EH (cell line): ENCODE measurements at places on chromosomes 6 and 20.

- no peak for DNase-seq
These were observed 54.1 kb downstream of the TULP4 start for GRCh38 chr6:158366363-158366762.

- DNase-seq = no peak
These were observed 657.7 kb downstream of the PHF3 start for GRCh38 chr6:64293298-64293697.

- no peak for DNase-seq
These were observed 9.1 kb downstream of the PTGIS start for GRCh38 chr20:49558826-49559225.

DNA sequence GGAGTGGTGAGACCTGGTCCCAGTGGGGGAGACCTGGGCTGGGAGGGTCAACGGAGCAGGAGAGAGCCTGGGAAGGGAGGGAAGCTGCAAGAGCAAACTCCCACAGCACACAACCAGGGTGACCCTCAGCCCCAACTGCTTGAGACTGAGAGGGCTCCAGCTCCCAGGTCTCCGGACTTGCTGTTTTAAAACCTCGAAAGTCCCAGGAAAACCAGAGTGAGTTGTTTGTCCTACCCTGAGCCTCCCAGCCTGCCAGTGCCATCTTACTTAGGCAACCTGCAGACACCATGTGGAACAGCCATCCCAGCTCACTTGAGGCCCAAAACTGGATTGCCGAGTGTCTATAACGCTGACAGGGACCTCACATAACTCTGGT is 4.8 kb upstream of the NTSR1 start:
- DNase-seq = no peak

DNA sequence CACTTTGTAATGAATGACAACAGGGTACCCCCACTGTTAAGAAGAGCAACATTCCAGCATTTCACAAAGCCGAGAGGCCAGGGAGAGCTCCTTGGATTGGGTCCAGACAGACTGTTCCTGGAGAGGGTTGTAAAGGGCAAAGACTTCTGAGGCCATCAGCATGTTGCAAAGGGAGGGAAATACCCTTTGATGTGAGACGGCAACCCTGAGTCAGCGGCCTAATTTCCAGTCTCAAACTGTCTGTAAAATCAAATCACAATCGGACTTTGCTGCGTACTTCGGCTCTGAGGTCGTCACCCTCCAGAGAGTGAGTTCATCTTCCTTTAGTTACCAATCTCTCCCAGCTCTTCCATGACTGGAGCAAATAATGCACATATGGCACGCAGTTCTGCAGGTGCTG is 101.0 kb upstream of the DTNBP1 start:
- peak; percentile 21 for DNase-seq

DNA sequence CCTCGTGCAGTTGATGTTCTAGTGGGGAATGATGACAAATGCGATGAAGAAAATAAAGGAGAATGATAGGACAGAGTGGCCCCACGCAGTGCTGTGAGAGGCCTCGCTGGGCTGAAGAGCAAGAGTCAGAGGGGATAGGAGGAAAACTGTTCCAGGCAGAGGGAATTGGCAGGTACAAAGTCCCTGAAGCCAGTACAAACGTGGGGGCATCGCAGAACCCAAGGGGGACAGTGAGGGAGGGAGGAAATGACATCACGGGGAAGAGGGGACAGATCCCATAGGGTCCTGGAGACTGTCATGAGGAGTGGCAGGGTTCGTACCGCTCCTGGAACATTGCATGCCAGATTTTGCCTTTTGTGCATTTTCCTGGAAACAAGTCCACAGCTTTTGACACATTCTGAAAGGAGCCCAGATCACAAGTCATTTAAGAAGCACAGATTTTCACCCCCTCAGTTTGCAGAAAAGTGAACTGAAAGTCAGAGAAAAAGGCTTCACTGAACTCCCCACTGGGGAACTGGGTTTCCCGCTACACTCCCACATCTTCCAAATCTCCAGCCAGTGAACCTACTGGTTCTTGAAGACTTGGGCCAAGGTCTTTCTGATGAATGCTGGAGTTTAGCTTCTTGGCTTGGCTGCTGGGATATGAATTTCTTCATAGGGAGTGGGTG is 77.0 kb downstream of the SULF2 start:
- no peak for DNase-seq

DNA sequence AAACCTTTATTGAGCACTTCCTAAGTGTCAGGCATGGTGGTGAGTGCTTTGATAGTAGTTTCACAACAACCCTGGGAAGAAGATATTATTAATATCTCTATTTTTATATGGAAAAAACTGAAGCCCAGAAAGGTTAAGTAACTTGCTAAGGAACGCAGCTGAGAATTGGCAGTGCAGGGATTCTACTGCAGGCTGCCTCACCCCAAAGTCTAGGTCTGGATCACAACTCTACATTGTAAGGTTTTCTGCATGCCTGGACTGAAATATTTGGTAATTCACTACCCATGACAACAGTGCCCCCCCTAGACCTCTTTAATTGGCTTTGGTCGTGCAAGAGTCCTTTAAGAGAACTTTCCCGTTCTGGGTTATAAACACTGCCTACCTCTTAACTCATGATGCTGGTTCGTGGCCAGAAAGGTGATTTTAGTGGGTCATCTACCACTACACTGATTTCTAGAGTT is 67.1 kb upstream of the KCNQ5 start:
- peak; percentile 55 for DNase-seq

DNA sequence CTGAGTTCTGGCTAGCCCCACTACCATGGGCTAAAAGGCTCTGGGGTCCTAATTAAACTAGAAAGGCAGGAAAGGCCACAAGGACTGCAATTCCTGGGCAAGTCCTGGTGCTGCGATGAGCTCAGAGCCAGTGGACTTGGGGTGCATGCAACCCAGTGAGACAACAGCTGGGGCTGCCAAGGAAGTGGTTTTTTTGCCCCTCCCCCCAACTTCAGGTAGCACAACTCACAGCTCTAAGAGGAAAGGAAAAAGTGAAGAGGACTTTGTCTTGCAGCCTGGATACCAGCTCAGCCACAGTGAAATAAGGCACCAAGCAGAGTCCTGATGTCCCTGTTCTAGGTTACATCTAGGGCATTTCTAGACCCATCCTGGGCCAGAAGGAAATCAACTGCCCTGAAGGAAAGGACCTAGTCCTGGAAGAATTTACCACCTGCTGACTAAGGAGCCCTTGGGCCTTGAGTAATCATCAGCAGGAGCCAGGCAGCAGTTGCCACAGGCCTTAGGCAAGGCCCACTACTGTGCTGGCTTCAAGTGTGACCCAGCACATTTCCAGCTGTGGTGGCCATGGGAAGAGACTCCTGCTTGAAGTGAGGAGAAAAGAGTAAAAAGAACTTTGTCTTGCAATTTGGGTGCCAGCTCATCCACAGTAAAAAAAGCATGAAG is 358.4 kb downstream of the BTBD3 start:
- no peak for DNase-seq

DNA sequence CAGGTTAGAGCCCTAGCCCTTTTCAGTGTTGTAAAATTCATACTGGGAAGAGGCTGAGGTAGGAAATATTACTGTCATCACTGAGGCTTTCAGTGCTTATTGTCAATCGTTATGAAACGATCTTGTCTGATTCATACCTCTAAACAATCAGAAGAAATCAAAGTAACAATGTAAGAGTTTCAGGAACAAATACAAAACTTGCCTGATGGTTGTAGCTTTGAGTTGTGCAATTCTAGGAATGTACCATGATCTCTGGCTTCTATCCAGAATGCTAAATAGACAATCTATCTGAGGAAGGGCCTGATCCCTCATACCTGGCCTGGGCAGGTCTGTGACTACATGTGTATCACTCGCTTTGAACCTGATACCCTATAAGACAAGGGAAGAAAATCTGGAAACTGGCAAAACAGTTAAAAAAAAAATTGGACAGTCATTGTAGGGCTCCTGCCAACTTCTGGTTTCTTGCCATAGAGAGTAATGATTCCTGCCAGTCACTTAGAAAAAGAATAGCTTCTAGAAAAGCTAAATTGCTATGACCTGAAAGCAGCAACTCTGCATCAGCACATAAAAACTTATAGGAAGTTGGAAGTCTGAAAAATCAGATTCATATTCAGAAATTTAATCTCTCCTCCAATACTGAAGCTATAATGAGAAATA is 234.7 kb downstream of the BTBD9 start:
- DNase-seq = peak; percentile 16

GRCh38 chr6:94401311-94401710 is 982.0 kb upstream of the EPHA7 start:
- no peak for DNase-seq

DNA sequence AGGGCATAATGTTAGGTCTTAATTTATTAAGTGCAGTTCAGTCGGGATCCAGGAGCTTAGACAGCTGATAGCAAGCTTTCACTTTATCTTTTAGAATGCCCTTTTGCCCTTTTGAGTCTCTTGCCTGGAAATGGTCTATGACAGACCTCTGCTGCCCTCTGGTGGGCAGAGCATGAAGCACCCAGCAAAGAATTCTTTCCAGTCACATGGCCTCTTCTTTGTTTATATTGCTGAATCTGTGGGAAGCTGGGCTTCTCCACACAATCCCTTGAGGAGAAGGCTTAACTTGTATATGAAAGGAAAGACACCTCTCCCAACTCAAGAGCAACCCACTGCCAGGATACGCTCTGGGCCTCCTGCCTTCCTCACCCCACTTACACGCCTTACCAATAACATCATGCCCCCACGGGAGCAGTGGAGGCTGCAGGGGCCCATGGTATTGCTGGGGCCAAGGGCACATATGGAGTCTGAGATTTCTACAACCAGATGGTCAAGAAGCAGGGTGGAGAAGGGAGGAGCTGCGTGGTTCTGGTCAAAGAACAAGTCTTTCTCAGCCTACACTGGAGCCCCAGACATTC is 20.4 kb downstream of the WFDC3 start:
- peak; percentile 81 for DNase-seq

DNA sequence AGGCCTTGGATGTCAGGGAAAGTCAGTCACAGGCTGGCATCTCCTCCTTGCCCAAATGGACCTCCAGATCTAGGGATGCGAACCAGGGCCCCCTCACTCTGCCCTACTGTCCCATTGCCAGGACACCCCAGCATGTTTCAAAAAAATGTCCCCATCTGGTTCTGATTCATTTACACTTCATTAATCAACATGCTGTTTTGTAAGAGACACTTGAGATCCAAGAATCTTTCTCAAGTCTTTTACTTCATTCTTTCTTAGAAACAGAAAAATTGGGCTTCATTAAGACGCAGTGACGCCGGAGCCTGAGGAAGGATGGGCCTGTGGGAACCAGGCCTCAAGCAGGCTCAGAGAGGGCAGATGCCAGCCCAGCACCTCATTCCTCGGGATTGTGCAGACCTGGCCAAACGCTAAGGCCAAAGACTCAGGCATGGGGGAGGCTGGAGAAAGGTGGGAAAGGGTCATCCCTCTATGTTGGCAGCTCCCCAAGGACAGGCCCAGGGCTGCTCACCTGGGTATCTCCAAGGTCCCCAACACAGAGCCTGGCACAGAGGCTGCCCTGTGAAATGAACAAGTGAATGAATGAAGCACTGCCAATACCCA is 3.8 kb downstream of the RSPO4 start:
- DNase-seq = no peak

DNA sequence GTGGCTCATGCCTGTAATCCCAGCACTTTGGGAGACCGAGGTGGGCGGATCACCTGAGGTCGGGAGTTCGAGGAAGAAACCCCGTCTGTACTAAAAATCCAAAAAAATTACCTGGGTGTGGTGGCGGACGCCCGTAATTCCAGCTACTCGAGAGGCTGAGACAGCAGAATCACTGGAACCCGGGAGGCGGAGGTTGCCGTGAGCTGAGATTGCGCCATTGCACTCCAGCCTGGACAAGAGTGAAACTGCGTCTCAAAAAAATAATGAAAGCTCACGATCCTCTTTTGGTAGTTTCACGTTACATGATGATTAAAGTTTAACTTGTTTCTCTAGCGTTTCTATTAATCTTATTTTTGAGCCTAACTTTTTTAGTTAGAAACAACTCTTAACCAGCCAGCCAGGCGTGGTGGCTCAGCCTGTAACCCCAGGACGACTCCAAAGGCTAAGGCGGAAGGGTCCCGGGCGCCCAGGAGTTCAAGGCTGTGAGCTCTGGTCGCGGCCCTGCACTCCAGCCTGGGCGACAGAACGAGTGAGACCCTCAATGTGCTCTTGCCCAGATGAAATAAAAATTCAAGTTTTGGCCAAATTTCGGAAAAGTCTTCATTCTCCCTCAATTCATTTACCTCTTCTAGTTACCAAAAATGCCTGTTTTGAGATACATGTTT is 1.2 kb upstream of the WRNIP1 start:
- DNase-seq = no peak

DNA sequence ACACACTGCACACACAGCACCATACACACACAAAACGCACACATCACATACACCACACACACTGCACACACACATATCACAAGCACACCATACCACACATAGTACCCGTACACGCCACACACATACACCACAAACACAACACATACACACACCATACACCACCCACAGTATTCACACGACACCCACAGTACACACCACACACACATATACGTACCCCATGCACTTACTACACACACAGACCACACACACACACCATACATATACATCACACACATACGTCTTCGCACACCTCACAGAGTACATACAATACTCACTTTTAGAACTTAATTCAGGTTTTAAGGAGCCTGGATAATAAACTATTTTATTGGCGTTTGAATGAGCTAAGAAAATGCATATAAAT is 1805.3 kb upstream of the DEFB115 start:
- DNase-seq = no peak

- DNase-seq = no peak
These were observed 44.9 kb downstream of the MDFI start for GRCh38 chr6:41683273-41683522.

GRCh38 chr6:99013145-99013544 is 65.4 kb upstream of the FBXL4 start:
- peak; percentile 92 for DNase-seq

GRCh38 chr6:83292900-83293843 is 100.0 kb downstream of the RWDD2A start:
- DNase-seq = no peak

GRCh38 chr6:130783416-130784107 is 43.6 kb upstream of the SMLR1 start:
- DNase-seq = peak; percentile 26

DNA sequence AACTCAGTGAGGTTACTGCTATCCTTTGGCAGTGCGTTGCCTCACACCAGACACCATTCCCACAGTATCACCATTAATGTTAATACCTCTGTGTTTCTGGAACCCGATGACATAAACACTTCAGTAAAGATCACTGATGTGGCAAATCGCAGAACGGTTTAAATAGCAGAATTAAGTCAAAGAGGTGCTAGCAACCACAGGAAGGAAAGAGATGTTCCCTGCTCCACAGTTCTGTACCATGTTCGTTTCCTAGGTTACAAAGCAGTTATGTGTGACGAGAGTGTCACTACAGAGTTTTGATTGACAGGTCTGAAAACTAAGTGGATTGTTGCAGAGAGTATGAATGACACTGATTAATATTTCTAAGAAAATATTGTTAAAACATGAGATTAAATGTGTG is 272.3 kb downstream of the KHDRBS2 start:
- no peak for DNase-seq

- DNase-seq = no peak
These were observed 33.0 kb downstream of the FOXP4 start for GRCh38 chr6:41579088-41579610.

DNA sequence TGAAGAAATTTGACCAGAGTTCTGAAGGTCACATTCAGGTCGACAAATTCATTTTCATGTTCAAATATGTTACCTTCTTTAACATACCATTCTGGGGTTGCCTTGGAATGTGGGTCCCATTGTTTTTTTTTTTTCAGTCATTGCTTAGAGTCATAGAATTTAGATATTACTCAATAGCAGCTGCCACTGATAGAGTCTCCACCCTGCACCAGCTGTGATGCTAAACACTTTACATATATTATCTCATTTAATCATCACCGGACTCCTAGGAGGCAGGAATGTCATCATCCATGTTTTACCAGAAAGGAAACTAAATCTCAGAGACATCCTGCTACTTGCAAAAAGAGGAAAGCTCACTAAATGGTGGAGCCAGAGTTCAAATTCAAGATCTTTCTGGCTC is 204.7 kb downstream of the ESR1 start:
- DNase-seq = no peak
